Stimulated activated CD8-positive, alpha-beta memory T cell treated with anti-CD3 and anti-CD28 coated beads, Interleukin-15, amount 100 ng/mL, for 4 hours (primary cell): ENCODE measurements at places on chromosomes 12 and 14.

DNA sequence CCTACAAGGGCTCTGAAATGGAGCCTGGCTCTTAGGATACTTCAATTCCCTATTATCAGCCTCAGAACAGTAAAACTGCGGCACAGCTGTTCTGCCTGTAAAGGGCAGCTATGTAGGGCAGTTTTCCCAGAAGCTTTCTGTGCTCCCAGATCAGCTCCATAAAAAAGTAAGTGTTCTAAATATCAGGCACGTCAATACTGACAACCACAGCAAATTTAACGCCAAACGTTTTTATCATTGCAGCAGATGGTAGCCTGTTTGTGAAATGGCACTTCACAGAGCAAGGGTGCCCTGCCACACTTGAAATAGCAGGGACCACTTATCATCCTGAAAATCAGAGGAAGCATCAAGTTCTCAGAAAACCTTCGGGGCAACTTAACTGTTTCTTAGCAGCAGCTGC lies 54.8 kb upstream of the PTHLH start:
- no peak for DNase-seq

- no peak for DNase-seq
These were observed 70.0 kb upstream of the BMP4 start for GRCh38 chr14:54026671-54027070.

DNA sequence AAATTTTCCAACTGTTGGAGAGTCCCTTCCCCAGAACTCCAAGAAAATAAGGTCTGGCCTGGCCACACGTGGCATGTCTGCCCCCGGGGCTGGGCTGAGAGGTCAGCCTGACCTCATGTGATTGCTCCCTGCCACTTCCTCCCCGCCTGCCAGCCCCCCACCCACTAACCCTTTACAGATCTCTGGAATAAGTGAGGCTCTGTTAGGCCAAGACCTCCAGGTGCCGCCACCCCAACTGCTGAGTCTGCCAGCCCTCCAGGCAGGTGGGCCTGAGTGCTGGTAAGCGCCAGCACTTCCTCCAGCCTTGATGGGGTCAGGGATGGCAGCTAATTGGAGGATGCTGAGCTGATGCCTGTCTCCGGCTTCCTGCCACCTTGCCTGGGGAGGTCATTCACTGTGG lies 658.4 kb downstream of the MED13L start:
- no peak for DNase-seq

DNA sequence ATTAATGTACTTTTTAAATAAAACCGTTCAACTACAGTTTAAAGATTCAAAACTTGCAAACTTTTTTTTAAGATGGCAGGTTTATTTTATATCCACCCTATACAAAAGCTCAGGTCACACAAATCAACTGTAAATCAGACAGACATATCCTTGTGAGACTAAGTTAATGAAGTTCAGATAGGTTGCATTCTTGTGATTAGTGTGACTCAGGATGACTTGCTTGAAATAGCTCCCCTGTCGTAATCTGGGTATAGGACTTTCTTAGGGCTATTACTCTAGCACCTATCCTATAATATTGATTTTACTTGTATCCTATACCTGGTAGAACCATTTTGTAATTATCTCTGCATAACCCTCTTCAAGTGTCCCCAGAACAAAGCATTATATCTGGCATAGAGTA lies 9.5 kb upstream of the PRKD1 start:
- DNase-seq = no peak

DNA sequence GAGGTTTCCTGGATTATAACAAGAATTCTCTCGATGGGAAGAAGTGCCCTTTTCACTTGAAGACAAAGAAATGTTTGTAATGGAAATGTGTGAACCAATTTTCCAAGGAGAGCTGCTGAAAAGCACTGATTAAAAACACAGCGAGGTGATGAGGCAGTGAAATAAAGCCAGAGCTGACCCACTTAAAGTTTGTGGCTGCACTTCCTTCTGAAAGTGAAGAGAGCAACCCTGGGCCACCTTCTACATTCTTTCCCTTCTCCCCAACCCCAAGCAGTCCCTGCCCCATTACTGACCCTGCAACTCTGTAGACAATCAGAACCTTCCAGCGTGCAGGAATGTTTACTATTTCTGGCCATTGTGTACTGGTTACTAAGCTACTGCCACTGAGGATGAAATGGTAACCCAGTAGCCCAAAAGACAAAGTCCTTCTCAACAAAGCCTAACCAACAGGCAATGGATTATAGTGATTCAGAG lies 173.9 kb downstream of the TTC7B start:
- no peak for DNase-seq

DNA sequence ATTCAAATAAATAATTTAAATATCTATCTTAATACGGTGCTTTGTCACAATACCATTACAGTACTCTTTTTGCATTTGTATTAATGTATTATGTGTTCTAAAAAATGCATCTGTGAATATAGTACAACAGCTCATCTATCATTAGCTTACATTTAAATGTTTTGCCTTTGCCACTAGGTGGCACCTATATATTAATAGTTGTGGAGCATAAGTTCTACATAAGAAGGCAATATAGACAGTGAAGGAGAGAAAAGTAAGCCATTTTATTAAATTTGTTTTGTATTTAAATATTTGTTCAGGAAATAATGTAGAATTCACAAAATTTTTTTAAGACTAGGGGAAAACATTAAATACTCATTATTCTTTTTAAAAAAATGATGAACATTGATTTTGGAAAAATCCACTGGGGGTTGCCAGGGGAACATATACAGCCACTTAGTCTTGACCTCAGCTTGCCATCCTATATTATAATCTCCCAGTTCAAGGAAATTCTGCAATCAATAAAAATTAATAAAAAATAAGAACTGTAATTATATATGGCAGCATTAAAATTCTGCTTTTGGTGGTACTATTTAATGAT lies 9.8 kb downstream of the CCER1 start:
- no peak for DNase-seq

GRCh38 chr14:105082703-105083102 lies 17.5 kb upstream of the GPR132 start:
- DNase-seq = no peak
